Nucleus accumbens (tissue), 56 donors: ENCODE measurements at places on chromosomes 3 and 15.

- no peak for DNase-seq
Measured at GRCh38 chr3:157405457-157405856, 31.2 kb upstream of the PTX3 start.

GRCh38 chr3:71360764-71361163 is 222.8 kb downstream of the FOXP1 start:
- DNase-seq = no peak

GRCh38 chr15:64930019-64930652 is 18.4 kb downstream of the ANKDD1A start:
- DNase-seq = no peak

- DNase-seq = no peak
Measured at GRCh38 chr3:168714609-168715240, 619.0 kb upstream of the GOLIM4 start.
